Hepatic stellate cell (primary cell): ENCODE measurements at places on chromosomes 2 and 18.

GRCh38 chr18:47846431-47846830 lies 84.0 kb downstream of the SMAD2 start:
- DNase-seq, result no peak

- no peak for DNase-seq
Observed at GRCh38 chr18:35890323-35890722, 82.2 kb upstream of the RMP24 start.

DNA sequence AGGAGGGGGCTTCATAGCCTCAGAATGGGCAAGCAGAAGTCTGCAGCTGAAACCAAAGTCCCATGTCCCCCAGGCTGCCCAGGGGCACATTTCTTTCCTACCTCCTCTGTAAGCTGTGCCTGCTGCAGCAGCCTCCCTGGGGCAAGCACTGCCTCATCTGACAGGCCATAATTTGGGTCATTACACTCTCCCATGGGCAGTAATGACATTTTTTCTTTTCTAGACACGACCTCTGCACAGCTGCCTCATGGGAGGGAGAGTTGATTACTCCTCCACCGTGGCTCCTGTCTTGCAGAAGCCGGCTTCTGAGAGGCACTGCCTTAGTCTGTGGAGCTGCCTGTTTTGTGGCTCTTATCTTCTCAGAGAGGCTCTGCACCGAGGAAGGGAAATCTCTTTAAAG lies 268.9 kb downstream of the TDRD15 start:
- no peak for DNase-seq

DNA sequence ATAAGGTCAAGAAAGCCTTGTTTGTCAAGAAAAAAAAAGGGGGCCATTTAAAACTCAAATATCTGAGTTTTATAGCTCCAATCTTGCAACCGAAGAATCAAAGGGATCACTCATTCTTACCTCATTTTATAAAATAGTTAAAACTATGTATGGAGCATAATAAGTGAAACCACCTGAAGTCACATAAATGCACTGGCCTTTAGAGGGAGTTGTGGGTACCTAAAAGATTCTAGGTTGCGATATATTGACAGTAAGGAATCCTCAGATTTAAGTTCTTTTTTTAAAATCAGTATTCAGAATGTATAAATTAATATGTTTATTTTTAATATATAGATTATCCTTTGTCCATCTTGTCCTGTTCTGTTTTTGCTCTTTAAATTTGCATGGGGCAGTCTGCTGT lies 3.4 kb downstream of the ARHGAP28 start:
- no peak for DNase-seq

DNA sequence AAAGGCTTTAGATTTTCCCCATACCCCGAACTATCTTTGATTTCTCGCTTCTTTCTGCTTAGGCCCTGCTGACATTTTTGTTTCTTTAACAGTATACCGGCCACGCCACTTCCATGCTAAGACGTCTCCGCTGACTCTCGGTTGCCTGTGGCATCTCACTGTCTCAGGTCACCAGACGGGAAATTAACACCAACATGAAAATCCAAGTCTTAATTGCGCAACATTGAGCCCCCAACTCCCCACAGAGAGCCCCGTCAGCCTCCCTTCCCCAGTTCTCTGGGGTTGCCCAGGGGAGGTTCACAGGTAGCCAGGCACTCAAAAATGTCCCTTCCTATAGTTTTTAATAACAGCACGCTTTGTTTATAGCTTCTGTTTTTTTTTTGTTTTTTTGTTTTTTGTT lies 30.2 kb downstream of the CD8B2 start:
- no peak for DNase-seq

- DNase-seq, result peak; percentile 92
Observed at GRCh38 chr2:85589982-85590791, 5.4 kb upstream of the RNF181 start.

DNA sequence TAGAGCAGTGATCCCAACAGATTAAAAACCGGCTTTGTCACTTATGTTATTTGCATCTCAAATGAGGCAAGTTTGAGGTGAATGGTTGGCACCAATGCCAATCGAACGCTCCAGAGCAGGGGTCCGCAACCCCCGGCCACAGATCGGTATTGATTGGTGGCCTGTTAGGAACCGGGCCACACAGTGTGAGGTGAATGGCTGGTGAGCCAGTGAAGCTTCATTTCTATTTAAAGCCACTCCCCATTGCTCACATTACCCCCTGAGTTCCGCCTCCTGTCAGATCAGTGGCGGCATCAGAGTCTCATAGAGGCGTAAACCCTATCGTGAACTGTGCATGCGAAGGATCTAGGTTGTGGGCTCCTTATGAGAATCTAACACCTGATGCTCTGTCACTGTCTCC lies 132.0 kb downstream of the TMEM182 start:
- DNase-seq, result no peak

DNA sequence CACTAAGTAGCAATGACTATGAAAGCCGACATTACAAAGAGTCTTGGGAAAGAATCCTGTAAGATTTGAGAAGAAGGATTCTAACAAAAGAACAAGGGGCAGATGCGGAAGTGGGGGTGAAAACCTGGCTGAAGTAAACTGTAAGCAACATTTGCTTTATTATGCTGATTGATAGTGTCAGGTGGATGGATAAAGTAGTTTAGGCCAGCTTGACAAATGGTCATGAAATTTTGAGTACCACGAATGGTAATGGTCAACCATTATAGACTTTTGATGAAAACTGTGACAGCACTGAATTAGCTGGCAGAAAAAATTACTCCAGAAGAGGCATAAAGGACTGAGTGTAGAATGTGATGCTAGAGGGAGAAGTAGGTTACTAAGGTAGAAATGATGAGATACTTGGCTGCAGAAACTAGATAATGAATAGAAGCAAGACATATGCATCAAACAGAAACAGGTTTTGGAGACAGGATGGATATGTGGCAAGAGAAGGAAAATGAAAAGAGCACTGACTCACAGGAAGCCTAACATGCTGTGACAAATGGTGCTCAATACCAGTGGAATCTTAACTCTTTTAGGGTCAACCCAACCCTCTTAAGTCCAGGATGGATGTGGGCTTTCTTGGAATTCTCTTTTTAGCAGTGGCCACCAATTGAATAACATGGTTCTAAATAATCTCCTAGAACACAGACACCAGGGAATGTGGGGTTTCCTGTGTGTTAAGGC lies 6.8 kb downstream of the THUMPD2 start:
- peak; percentile 30 for DNase-seq

DNA sequence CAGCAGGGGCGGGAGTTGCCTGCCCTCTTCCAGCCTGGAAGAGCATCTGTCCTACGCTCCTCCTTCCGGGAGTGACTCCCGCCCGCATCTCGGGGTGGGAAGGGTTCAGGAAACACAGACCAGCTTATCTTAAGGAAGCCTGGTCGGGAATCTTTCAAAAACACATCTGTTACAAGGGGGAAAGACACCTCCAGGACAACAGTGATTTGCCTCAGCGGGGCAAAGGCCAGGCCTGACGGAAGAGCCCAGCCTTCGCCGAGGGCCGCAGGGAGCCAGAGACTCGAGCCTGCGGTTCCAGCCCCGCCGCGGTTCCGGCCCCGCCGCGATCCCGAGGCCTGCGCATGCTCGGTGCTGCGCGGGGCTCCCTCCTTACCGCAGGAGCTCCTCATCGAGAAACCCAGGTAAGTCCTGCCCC lies 38.1 kb upstream of the TGIF1 start:
- peak; percentile 12 for DNase-seq

DNA sequence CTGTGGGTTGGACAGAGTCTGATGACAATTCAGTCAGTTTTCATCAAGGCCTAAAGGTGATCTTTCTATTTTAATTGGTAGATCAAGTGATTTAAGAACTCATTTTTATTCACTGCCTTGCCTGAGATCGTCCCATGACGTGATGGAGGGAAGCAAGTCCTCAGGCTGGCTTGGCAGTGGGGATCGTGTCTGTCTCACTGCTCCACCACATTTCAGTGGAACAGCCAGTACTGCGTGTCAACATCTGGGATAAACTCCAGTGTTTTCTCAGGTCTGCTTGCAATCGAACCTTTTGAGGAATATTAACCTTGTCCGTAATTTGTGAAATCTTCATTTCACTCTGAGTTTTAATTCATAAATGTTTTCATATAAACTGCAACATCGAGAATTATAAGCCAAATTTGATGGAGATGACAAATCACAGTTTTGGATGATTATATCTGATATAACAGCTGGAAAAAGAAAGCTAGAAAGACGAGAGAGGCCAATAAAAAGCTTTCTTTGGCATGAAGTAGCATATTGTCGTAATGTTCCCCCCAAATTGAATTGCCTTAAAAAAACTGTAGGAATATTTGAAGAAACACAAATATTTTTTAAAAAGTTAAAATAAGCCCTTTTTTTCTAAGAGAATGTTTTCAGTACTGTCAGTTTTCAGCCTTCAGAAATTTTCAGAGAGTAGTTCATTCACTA lies 414.7 kb upstream of the SPRED2 start:
- DNase-seq, result no peak

DNA sequence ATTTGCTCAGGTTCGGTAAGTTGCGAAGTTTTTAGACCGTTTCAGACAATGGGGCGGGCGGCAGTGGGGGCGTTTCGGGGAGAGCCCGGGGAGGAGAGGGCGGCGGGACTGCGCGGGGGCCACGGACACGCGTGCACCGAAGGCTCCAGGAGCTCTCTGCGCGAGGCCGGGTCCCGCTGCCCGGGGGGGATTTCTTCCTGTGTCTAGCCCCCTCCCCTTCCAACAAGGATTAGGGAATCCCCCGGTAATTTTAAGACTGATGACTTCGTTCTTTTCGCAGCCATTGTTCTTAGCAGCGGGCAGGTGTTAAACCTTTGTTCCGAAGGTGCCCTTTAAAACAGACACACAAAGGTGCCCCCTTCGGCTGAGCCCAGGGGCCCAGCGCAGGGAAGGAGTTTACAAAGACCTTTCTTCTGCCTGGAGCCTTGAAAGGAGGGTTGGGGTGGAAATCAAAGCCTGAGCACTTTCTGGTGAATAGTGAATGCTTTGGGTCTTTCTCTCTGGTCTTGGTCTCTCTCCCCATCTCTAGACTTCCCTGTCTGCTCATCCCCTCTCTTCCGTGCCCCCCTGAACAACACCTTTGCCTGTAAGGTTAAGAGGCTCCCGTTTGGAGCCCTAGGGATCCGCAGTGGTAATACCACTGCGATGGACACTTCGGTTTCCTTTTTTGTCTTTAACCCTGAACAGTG lies 2.1 kb downstream of the TRIB2 start:
- no peak for DNase-seq

DNA sequence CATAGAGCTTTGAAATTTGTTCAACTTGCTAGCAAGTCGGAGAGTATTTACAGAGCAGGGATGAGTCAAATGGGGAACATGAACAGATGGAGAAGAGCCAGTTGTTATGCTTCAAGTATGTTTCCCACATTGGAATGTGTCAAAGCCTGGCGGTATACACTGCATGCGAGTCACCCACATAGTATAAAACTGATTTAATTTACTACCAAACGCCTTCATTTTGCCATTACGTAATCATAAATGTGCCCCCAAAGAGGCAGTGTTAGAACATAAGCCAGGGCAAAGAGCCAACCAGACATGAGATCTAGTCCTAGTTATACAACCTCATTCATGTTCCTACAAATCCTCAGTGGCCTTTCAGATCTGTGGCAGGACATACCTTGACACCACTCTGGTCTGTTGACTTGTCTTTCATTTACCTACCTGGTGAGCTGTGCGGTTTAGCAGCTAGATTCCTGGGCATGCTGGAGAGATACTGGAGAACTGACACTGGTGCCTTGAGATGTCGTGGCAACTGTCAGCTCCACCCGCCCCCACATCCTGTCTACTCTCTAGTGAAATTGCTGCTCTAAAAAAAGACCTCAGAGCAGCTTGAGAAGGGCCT lies 21.7 kb upstream of the NRP2 start:
- DNase-seq, result peak; percentile 58

- DNase-seq, result no peak
Observed at GRCh38 chr18:75083761-75084160, 125.2 kb downstream of the PTGR3 start.

GRCh38 chr2:61328707-61329251 lies 142.1 kb downstream of the USP34 start:
- no peak for DNase-seq

DNA sequence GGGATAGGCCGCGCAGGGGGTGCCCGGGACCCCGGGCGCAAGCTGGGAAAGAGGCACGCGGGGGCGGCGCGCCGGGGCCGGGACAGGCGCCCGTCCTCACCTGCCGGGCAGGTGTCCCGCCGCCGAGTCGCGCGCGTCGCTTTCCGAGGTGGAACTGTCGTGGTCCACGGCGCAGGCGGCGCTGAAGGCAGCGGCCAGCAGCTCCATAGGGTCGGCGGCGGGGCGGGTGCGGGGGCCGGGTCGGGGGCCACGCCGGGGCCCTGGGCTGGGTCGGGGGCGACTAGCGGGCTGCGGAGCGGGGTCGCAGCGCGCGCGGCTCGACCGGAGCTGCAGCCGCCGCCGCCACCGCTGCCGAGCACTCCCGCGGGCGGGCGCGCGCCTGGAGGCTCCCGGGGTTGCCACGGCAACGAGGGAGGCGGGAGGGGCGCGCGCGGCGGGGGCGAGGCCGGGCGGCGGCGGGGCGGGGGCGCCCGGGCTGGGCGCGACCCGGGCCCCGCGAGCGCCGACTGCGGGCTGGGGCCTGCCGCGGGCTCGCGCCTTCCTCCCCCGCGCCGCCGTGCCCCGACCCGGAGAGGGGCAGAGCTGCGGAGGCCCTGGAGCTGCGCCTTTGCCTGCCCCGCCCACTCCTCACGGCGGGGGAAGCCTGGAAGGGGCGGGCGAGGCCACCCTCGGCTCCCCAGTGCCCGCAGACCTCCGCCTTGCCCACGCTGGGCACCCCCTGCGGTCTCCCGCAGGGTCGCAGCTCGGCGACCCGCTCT lies 57.9 kb downstream of the SNORC start:
- DNase-seq, result no peak

DNA sequence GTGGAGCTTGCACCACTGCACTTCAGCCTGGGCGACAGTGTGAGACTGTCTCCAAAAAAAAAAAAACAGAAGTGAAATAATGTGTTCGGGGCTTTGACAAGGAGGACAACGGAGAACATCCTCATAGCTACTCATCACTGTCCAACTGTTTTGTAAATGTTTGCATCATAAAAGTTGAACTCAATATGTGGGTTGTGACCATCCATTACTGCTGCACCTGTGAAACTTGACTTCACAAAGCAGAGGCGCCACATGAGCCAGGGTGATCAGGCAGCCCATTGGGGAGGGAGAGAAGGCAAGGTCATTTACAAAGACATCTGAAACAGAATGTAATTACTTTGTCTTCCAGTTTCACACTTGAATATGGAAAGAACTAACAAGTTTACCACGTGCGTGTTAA lies 61.6 kb downstream of the LAMA1 start:
- no peak for DNase-seq

DNA sequence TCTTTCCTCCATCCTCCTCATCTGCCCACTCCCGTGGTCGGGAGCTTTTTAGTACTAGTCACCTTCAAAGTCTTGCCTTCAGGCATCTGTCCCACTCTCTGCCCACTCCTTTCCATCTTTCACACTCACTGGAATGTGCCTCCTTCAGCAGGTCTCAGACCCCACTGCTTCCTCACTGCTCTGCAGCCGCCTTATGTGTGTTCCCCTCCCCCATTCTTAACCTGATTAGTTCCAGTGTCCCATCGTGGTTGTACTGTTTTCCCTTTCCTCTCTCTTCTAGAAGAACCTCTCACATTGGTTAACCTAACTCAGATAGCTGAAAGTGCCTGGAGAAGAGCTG lies 3.0 kb downstream of the ARMC9 start:
- DNase-seq, result no peak

- no peak for DNase-seq
Observed at GRCh38 chr2:56985609-56986008, 801.8 kb downstream of the CCDC85A start.
